ENCODE measurements at places on chromosomes 6 and 20.
A peak's percentile ranks its signal among the peaks of the same experiment; 100 is the strongest.

DNA sequence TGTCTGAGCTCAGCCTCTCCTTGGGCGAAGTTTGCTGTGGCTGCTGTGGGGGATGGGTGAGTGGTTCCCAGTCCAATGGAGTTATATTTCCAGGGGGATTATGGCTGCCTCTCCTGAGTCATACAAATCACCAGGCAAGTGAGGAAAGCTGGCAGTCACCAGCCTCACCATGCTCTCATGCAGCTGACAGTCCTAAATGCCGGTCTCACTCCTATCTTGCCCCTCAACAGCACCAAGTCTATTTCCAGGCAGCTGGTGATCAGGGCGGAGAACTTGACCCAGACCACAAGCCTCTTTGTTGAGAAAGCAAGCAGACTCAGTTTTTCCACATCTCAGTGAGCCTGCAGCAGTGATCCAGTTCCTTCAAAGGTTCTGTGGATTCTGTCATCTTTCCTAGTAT is 98.9 kb downstream of the TBC1D32 start:
- DNase-seq: no peak

DNA sequence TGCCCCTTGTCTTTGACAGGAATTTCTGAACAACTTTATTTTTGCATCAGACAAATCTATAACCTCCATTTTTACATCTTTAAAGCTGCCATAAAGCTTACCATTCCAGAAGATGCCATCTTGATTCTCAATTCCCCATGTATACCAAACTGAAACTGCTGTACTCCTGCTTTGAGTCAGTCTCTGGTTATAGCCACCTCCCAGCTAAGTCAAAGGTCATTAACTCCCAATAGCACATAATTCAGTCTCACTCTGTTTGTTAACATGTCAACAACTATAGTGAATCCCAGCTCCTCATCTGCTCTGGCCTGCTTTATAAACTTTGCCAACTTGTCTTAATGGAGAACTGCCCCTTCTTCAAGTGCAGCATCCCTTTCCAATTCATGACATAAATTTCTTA is 343.6 kb downstream of the FRK start:
- no peak for DNase-seq

GRCh38 chr6:106254636-106255035 is 70.9 kb downstream of the ATG5 start:
- DNase-seq: no peak

DNA sequence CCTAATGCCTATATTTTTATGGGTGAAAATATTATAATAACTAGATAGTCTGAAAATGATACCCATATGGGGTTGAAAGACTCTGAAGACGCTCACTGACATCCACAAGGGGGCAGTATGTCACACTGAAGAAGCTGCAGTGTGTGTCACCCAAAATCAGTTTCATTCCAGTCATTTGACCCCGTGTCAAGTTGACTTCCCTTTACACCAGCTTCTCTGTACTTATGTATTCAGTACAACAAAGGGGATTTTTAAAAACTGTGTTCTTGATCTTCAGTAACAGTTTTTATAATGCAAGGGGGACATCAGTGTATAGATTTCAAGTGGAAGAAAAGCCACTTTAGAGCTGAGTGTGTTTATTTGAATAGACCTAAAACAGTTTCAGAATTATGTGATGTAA is 19.3 kb downstream of the FAXC start:
- DNase-seq: peak; percentile 72

- DNase-seq: no peak
Measured at GRCh38 chr6:53090576-53090975, 25.4 kb downstream of the FBXO9 start.

GRCh38 chr6:27472182-27472616 is 706 bp downstream of the ZNF184 start:
- peak; percentile 78 for DNase-seq

GRCh38 chr6:28543651-28544610 is 18.2 kb downstream of the GPX5 start:
- no peak for DNase-seq

DNA sequence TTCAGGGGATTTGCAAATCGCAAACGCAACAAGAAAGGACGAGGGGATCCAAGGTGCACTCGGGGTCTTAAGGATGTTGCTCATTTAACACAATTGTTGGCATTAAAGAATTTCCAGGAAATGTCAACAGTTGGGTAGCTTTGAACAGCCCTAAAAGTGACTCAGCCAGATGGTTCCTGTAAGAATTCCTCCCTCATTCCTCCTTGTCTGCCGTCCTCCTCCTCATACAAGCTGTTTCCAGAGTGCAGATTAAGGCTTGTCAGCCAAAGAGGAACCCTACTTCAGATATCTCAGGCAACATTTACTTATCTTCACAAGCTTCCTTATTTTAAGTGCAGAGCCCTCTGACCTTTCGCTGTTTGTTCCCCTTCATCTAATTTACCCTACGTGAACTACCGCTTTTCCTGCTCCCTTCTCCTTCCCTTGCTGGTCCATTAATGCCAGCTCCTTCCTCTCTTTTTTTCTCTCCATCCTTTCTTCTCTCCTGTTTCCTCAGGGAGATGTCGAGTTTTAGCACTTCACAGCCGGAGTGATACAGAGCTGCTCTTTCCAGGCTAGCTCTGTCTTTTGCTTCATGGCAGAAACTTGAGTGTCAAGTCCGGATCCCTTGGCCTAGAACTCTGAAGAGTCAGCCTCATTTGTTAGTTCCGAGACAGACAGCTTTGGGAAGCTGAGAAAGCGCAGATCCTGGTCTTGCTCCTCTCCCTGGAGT is 26.1 kb upstream of the TBC1D7 start:
- DNase-seq: peak; percentile 42

- no peak for DNase-seq
Measured at GRCh38 chr6:4319981-4320683, 184.8 kb upstream of the ECI2 start.

DNA sequence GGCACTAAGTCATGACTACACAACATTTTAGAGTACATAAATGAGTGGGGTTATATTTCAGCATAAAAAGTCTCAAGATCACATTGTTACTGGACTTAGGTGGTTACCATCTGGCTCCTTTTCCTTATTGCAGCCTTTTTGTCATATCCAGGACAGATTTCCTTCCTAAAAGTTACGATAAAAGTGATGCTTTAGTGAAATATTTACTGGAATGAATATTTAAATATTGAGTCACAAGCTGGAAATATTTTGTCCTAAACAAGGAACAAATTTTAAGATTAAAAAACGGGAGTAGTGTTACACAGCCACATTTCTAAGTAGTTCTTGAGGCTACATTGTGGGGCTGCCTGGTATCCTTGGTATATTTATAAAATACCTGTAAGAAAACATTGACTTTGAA is 52.2 kb downstream of the CDC40 start:
- no peak for DNase-seq

- peak; percentile 25 for DNase-seq
Measured at GRCh38 chr20:60262967-60263603, 304.9 kb downstream of the CDH26 start.

DNA sequence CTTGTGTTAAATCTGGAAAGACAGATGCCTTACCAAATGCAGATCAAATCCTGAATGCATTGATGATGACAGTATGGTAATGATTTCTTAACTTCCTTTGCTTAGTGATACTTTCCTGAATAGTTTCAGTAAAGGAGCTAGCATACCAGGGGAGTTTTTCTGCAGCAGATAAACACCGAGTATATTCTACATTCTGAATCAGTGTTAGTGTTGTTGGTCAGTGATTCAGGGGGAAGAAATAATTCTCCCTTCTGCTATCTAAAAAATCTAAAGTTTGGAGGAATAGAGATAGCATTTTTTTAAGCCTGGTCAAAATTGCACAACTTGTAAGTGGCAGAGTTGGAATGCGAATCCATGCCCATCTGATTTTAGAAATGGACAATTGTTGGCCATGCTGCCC is 512.2 kb upstream of the MARCKS start:
- no peak for DNase-seq

GRCh38 chr20:49799698-49800097 is 12.9 kb upstream of the SLC9A8 start:
- no peak for DNase-seq

DNA sequence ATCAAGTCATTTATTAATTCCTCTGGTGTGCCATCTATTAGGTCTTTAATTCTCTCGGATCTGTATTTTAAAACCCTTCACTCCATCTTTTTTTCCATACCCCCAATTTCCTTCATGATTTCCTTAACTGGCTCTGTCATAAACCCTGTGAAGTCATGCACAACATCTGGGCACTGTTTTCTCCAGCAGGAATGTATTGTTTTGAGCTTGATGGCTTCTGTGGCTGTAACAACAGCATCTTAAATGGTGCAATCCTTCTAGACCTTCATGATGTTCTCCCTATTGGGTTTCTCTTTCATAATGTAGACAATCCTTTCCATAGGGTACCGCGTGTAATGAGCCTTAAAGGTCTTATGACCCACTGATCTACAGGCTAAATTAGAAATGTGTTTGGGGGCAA is 29.0 kb downstream of the CDK19 start:
- DNase-seq: no peak

DNA sequence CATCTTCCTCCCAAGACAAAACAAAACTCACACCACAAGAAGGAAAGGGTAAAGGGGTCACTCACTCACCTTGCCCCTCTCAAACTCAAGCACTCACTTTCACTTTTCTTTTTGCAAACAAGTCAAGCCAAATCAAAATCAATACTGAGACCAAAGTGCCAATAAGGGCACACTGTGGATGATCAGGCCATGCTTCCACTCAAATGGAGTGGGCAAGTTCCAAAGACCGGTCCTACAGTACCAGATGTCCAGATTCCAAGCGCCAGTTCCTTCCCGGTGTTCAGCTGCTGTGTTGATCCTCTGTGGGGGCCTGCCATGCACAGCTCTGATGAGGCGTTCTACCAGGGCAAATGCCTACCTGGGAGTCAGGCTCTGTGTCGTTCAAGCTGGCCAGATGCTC is 162.6 kb upstream of the GRIK2 start:
- DNase-seq: no peak

GRCh38 chr6:112058243-112059032 is 4.5 kb downstream of the CCN6 start:
- DNase-seq: no peak

DNA sequence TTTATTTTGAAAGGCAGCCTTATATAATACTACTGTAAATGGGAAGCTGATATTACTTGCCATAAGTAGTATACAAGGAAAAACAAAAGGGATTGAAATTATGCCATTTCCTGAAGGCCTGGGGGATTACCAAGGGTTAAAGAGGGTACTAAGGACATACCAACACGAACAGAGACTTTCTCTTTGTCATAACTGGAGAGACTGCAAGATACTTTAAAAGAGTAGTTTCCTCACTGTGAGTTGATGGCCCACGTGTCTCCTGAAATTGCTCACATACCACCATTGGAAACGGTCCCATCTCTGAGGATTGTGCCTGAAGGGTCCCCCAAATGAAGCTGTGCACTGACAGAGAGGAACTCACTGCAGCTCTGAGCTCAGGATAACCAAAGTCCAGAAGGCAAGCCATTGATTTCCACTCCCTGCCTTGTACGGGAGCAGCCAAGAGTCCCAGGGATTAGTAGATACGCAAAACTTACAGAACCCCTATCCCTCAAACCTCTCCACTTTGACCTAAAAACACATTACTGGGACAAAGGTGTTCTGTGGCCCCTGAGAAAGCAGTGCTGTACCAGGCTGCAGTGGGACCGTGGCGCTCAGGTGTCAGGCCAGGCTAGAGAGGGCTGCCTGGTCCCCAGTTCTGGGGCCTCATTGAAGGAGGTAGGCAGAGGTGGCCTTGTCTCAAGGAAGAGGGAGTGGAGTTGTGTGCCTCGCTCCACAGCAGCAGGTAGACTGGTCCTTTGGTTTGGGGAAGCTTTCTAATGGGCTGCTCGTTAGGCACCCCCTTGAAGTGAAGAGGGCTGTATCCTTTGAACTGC is 15.2 kb downstream of the PSMG4 start:
- DNase-seq: no peak

DNA sequence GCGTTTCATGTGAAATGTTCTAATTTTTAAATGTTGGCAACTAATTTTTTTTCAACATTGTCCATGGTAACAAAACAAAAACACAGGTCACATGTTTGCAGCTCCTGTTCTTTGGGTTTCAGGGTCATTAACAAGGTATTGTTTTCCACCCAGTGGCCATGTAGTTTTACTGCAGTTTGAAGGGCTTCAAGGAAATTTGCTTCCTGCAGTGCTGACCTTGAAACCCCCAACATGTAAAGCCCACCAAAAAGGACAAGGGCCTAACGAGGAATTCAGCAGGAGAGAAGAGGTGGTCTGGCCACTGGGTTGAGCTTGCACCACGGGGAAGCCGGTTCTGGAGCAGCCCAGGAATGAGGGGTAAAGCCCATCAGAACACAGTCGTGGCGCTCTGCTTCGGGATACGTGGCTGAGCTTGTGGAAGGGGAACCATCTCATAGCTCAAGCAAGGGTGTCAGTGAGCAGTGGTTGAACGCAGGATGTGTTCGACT is 13.9 kb upstream of the KLHL31 start:
- DNase-seq: peak; percentile 20

DNA sequence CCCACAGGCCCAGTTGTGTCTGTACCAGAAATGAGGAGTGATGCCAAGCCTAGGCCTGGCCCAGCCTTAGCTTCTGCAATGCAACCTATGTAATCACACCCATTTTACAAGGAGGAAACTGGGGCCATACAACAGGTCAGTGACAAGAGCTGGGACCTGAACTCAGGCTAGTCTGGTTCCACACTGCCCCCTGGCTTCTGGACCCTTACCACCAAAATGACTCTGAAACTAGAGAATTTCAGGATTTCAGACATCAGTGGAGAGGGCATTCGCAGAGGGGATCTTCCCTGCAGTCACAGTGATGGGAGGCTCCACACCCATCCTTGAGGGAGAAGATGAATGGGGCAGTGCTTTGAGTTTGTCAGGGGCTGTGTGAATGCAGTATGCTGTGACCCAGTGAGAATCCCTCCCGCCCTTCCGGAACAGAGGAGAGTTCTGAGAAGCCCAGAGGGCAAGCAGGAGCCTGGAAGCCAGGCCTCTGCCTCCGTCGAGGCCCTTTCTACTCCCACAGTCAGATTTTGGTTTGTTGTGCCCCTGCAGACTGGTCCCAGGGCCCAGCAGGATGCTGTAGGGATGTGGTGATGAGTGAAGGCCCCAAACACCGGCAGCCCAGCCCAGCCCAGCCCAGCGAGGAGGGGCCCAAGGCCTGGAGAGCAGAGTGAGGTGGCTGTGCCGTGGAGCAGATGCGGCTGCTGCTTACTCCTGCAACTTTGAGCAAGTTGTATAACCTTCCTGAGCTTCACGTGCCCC is 48.1 kb upstream of the MYL9 start:
- peak; percentile 31 for DNase-seq

DNA sequence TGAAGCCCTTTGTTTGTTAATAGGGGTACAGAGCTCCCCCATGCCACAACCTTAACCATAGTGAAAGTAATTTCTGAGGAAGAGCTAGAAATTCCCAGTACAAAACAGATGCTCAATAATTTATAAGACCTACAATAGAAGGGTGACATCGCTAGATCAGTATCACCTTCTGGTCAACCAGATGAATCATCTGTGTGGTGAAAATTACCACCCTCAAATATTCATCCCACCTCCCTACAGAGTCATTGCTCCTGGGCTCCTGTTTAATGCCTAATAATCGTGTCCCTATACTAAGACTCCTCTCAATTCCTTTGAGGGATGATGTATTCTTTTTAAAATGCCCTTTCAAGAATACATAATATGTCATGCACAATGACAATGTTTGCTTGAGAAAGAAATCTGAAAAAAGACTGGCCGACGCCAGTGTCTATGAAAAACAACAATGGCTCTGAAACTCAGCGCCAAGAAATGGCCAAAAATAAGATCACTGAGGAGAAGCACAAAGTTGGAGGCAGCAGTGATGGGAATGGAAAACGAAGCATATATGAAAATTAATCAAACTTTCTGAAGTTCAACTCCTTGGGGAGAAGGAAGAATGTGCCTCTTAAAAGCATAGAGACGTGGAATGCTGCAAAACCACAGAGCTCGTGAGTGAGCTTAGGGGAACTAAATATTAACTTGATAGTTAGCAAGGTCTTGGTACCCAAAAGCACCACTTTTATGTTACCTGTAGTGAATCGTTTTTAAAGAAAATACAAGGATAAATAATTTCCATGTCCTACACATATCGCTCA is 11.0 kb upstream of the ADGRF5 start:
- no peak for DNase-seq
